ENCODE measurements at places on chromosomes 6 and 20. TPM values are rescaled to one million over a fixed set of nuclear protein-coding genes. Genes with fewer than 3 reads are reported as not detected.
A peak's percentile ranks its signal among the peaks of the same experiment; 100 is the strongest.

DNA sequence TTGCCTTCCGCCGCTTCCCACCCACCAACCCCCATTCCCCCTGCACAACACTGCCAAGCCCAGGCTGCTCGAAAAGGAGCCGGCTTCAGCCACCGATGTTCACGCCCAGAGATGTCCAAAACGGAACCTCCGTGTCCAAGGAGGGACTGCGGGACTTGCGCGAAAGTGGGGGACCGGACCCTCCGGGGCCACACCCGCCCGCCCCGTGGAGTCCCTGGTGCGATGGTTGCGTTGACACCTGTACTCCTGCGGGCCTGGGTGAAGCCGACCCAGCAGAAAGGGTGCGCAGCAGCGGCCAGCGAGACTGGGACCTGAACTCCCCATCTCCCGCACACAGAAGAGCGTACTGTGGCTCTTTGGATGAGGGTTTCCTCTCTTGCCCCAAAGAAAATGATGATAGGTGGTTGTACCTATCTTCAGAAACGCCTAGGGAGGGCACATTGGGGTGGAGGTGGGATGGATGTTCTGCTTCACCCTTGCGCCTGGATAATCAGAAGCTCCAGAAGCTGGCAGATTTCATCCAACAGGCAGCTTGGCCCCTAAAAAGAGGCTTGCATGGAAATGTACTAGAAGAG, 1.9 kb upstream of the VGLL2 start:
- no peaks in the 10 kb centered on the region for H3K36me3 ChIP-seq
- H3K27me3 ChIP-seq = peaks cover 97% of the 10 kb centered on the region
- H3K4me3 ChIP-seq = no peak overlapping the region
- no peak overlapping the region for H3K27ac ChIP-seq
- peaks cover 16% of the 10 kb centered on the region for H3K4me1 ChIP-seq

- H3K4me3 ChIP-seq = no peak overlapping the region
- H3K27ac ChIP-seq = peak overlapping the region; percentile 73
- H3K36me3 ChIP-seq = no peaks in the 10 kb centered on the region
- H3K4me1 ChIP-seq = peaks cover 37% of the 10 kb centered on the region
- no peak for DNase-seq
These were observed 27.5 kb upstream of the ADGRF4 start for GRCh38 chr6:47670851-47671250.

- H3K4me3 ChIP-seq = no peak overlapping the region
- H3K27me3 ChIP-seq = no peaks in the 10 kb centered on the region
- no peaks in the 10 kb centered on the region for H3K4me1 ChIP-seq
- no peak for DNase-seq
These were observed 88.8 kb downstream of the RIPOR3 start for GRCh38 chr20:50602432-50603088.

DNA sequence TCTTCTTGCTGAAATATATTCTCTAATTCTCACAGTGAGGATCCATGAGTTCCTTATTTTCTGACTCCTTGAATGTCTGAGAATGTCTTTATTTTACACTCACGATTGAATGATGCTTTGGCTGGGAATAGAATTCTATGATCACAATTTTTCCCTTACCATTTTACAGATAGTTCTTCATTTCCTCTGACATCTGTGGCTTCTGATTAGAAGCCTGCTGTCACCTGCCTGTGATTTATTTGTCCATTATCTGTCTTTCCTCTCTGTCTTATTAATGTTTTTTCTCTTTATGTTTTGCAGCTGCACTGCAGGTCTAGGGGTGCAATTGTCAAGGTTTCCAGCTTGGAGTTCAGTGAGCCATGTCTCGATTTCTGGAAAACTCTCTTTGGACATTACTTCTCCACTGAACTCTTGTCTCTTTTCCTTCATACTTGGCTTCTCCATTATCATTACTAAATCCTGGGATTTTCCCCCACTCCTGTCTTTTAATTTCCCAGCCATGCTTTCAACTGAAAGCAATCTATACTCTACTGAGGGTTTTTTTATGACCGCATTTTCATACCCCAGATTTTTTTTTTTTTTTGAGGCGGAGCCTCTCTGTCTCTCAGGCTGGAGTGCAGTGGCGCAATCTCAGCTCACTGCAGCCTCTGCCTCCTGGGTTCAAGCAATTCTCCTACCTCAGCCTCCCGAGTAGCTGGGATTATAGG, 121.2 kb upstream of the PRND start:
- H3K4me1 ChIP-seq = peaks cover 10% of the 10 kb centered on the region
- H3K27me3 ChIP-seq = peaks cover 59% of the 10 kb centered on the region
- no peak for DNase-seq
- no peak overlapping the region for H3K4me3 ChIP-seq
- no peaks in the 10 kb centered on the region for H3K36me3 ChIP-seq

- no peak for DNase-seq
- H3K27me3 ChIP-seq = peaks cover 19% of the 10 kb centered on the region
- H3K4me3 ChIP-seq = no peak overlapping the region
- H3K27ac ChIP-seq = no peak overlapping the region
- H3K36me3 ChIP-seq = no peaks in the 10 kb centered on the region
These were observed 31.9 kb upstream of the SIRPA start for GRCh38 chr20:1863296-1863695.

DNA sequence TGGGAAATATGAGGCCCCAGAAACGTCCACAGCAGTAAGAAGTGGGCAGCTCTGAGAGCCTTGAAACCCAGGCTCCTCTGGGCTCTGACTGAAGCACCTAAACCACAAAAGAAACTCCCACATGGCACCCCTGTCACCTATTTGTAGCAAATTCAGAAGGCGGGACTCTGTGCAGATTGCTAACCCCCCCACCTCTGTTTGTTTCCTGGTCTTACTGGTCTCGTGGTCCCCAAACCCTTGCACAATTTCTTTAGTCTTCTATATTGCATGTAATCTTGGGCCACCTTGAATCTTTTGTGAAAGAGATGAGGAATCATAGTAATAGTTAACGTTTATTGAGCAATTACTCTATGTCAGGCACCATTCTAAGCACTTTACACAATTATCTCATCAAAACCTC, 154.3 kb downstream of the PREX1 start:
- peaks cover 3% of the 10 kb centered on the region for H3K36me3 ChIP-seq
- no peak for DNase-seq
- H3K4me1 ChIP-seq = peaks cover 9% of the 10 kb centered on the region
- H3K27ac ChIP-seq = no peak overlapping the region

GRCh38 chr6:25332655-25333071, 53.5 kb downstream of the CARMIL1 start:
- no peak overlapping the region for H3K27ac ChIP-seq
- H3K4me3 ChIP-seq = no peak overlapping the region
- no peaks in the 10 kb centered on the region for H3K36me3 ChIP-seq
- H3K27me3 ChIP-seq = no peaks in the 10 kb centered on the region

DNA sequence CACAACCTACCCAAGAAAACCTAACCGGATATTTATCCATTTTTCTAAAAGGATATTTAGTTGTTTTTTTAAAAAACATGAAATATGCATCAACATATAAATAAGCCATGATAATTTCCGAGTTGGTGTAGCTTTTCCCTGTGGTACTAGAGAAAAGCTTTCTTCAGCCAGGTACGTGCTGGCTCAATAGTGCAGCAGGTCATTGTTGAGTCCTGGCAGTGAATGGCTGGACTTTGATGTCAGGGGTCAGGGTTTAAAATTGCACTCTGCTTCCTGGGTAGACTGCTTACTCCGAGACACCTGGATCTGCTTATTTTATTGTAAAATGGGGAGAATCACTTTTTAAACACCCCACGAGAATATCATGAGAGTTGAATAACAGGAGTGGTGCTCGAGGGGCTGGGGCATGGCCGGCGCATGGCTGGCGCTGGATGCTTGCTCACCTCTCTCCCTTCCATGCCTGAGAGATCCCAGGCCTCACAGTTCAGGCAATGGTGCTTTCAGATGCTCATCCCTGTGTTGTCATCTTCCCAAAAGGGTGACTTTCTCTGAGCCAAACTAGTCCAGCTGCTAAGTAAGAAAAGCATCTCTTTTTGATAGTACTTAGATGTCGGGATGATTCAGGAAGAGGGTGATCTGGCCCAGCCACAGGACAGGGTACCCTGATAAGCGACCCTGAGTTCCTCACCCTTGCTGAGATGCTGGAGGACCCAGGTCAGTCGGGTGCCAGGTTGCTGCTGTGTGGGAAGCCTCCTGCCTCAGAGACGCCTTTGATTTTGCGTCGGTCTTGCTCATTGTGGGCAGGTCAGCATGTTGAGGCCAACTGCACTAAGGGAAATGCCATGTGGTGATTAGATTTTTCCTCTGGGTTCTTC, 269.1 kb upstream of the FOXQ1 start:
- H3K4me3 ChIP-seq = no peak overlapping the region
- H3K27me3 ChIP-seq = peaks cover 40% of the 10 kb centered on the region
- no peak overlapping the region for H3K27ac ChIP-seq
- peaks cover 3% of the 10 kb centered on the region for H3K4me1 ChIP-seq
- DNase-seq = peak; percentile 13

DNA sequence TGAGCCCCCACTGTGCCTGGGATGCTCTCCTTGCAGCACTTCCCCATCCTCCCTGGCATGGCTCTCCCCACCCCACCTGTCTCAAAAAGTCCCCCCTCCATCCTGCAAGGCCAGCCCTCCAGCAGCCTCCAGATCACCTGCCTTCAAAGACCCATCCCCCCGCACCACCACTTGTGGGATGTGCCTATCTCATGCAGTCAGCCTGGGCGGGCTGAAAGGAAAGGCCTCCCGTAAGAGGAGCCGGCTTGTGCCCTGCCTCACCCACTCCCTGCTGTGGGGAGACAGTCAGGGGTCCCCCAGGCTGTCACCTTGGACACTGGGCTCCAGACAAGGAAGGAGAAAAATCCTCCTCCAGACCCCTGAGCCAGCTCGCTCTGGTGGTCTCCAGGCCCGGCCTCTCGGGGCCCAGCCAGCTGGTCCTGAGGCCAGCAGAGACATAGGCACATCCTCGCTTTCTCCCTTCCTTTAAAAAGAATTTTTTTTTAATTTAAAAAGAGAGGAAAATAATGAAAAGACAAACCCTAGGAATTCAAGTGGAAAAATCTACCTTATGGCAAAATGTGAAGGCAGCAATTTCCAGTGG, 77.3 kb downstream of the GRM4 start:
- no peak overlapping the region for H3K27ac ChIP-seq
- no peak for DNase-seq
- H3K27me3 ChIP-seq = peaks cover 29% of the 10 kb centered on the region
- H3K36me3 ChIP-seq = no peaks in the 10 kb centered on the region
- H3K4me1 ChIP-seq = peaks cover 2% of the 10 kb centered on the region
- H3K4me3 ChIP-seq = no peak overlapping the region

DNA sequence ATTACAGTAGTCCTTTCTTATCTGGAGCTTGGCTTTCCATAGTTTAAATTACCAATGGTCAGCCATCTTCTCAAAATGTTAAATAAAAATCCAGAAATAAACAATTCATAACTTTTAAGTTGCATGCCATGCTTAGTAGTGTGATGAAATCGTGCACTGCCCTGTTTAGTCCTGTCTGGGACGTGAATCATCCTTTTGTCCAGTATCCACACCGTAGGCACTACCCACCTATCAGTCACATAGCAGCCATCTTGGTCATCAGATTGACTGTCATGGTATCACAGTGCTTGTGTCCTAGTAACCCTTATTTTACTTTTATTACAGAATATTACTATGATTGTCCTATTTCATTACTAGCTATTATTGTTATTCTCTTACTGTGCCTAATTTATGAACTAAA, 924.1 kb downstream of the EYS start:
- peaks cover 7% of the 10 kb centered on the region for H3K36me3 ChIP-seq
- no peak overlapping the region for H3K4me3 ChIP-seq
- DNase-seq = no peak

DNA sequence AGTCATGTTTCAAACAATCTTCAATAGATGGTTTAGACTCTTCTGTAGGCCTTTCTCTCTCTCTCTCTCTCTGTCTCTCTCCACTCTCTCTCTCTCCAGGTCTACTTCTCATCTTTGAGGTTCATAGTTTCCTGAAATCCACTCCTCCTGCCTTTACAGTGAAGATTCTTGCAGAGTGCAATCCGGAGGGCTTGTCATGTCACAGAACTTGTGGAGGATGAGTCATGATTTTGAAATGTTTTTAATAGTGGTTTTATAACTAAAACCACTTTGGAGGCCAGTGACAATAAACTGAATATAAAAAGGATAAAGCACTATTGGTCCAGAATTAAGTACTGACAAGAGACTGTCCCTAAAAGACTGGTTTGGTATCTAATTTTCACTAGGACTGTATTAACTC, 156.3 kb downstream of the KIF6 start:
- no peaks in the 10 kb centered on the region for H3K36me3 ChIP-seq
- H3K4me1 ChIP-seq = peaks cover 3% of the 10 kb centered on the region
- peaks cover 4% of the 10 kb centered on the region for H3K27me3 ChIP-seq
- DNase-seq = no peak
- H3K4me3 ChIP-seq = no peak overlapping the region

- no peak overlapping the region for H3K4me3 ChIP-seq
- peak overlapping the region; percentile 95 for H3K27ac ChIP-seq
- peaks cover 7% of the 10 kb centered on the region for H3K36me3 ChIP-seq
- peaks cover 39% of the 10 kb centered on the region for H3K4me1 ChIP-seq
These were observed 4.1 kb upstream of the PHACTR2 start for GRCh38 chr6:143673669-143674068.

GRCh38 chr6:135750081-135750480, 101.4 kb upstream of the PDE7B start:
- H3K4me1 ChIP-seq = peaks cover 24% of the 10 kb centered on the region
- no peak for DNase-seq
- no peaks in the 10 kb centered on the region for H3K36me3 ChIP-seq
- H3K4me3 ChIP-seq = no peak overlapping the region
- H3K27ac ChIP-seq = no peak overlapping the region
- H3K27me3 ChIP-seq = no peaks in the 10 kb centered on the region

DNA sequence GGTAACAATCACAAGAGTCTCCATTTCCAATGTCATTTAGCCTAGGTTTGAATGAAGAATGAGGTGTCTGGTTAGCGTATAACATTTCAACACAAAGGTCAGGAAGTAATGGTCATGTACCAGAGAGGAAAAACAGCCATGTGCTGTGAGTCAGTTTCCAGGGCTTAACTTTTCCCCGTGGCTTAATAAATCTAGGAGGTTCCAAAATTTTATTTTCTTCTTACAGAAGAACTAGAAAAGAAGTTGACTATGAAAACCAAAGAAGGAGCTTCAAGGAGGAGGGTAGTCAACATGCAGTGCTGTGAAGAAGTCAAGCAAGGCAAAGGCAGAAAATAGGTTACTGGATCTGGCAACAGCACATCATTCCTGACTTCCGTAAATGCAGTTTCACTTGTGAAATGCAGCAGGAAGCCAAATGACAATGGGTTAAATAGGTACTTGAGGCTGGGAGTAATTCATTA, 8.4 kb upstream of the GABRR2 start:
- no peaks in the 10 kb centered on the region for H3K4me1 ChIP-seq
- H3K27me3 ChIP-seq = no peaks in the 10 kb centered on the region
- no peak for DNase-seq
- H3K36me3 ChIP-seq = peaks cover 50% of the 10 kb centered on the region

GRCh38 chr20:51276296-51276695, 253.4 kb upstream of the KCNG1 start:
- peaks cover 3% of the 10 kb centered on the region for H3K4me1 ChIP-seq
- no peak for DNase-seq
- H3K27me3 ChIP-seq = no peaks in the 10 kb centered on the region
- no peak overlapping the region for H3K4me3 ChIP-seq
- peaks cover 2% of the 10 kb centered on the region for H3K36me3 ChIP-seq

CGAS gene
- 0.52 TPM for total RNA-seq

TMC2 gene
- 0.07 TPM for total RNA-seq

DEFB132 gene
- total RNA-seq = not detected

LPIN3 gene
- 21.3 TPM for total RNA-seq

TRAM2 gene
- total RNA-seq = 21.7 TPM

PRSS35 gene
- total RNA-seq = 42.2 TPM

EPHA7 gene
- 12.4 TPM for total RNA-seq

FAM162B gene
- total RNA-seq = 1.1 TPM

HLA-DOB gene
- total RNA-seq = 0.52 TPM

L3MBTL3 gene
- 43.4 TPM for total RNA-seq

SLC22A3 gene
- 1.2 TPM for total RNA-seq

SAMD10 gene
- total RNA-seq = 11.7 TPM
